Prostate gland (tissue), 2 donors: ENCODE measurements at places on chromosomes 4 and X. TPM values are rescaled to one million over a fixed set of nuclear protein-coding genes. Genes with fewer than 3 reads are reported as not detected.
A peak's percentile ranks its signal among the peaks of the same experiment; 100 is the strongest.

PFKFB1 gene
- 0.23 TPM for total RNA-seq

PPP4R3C gene
- not detected for total RNA-seq

TEX11 gene
- total RNA-seq = not detected

POF1B gene
- 4.6 TPM for total RNA-seq

GRCh38 chrX:57516491-57516890 is 75.3 kb upstream of the ZXDB start:
- DNase-seq = no peak
- no peaks in the 10 kb centered on the region for H3K36me3 ChIP-seq
- no peak overlapping the region for H3K4me3 ChIP-seq

DNA sequence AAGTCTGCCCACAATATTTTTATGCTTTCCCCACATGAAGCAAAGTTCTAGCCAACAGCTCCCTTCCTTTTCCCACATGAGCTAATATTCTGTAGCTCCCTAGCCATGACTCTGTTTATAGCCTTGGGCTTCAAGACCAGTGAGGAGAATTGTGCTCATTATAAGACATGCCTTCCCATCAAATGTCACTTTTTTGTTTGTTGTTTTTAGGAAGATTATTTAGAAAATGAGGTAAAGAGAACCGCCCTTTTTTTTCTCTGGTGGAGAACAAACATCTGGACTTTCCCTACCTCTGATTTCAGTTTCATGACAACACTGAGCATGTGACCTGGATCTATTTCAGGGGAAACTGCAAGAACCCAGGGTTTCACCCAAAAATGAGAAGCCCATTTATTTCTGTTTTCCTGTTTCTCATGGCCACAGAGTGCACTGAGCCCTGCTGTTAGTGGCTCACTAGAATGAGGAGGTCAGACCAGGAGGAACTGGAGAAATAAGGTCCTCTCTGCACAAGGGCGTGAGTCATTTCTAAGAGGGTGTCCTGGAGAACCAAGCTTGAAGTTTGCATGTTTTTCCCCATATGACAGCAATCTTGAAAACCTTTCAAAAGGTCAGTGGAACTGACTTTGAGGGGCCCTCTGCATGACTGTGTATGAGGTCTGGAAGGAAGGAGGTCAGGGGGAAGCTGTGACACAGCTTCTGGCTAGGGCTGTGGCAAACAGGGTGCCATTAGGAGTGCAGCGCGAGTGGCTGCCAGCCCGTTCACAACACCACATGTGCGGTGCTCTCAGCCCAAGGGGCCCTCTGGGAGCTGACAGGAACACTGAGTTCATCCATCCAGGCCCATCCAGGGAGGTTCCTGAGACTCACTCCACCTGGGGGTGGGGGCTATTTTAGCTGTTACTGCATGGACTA is 55.2 kb downstream of the CHST7 start:
- no peak for DNase-seq
- H3K36me3 ChIP-seq = no peaks in the 10 kb centered on the region

- no peaks in the 10 kb centered on the region for H3K36me3 ChIP-seq
- no peak overlapping the region for H3K4me3 ChIP-seq
- H3K27ac ChIP-seq = no peak overlapping the region
- H3K4me1 ChIP-seq = no peaks in the 10 kb centered on the region
- H3K27me3 ChIP-seq = no peaks in the 10 kb centered on the region
- no peak for DNase-seq
Observed at GRCh38 chr4:87895964-87896621, 63.3 kb downstream of the MEPE start.

GRCh38 chrX:115322375-115322774 is 32.9 kb downstream of the LUZP4 start:
- no peaks in the 10 kb centered on the region for H3K4me1 ChIP-seq
- no peak for DNase-seq
- H3K36me3 ChIP-seq = no peaks in the 10 kb centered on the region
- no peak overlapping the region for H3K4me3 ChIP-seq

- no peaks in the 10 kb centered on the region for H3K36me3 ChIP-seq
- H3K27me3 ChIP-seq = no peaks in the 10 kb centered on the region
- no peak overlapping the region for H3K27ac ChIP-seq
- H3K4me3 ChIP-seq = no peak overlapping the region
Observed at GRCh38 chr4:109183931-109184490, 118.4 kb downstream of the COL25A1 start.

DNA sequence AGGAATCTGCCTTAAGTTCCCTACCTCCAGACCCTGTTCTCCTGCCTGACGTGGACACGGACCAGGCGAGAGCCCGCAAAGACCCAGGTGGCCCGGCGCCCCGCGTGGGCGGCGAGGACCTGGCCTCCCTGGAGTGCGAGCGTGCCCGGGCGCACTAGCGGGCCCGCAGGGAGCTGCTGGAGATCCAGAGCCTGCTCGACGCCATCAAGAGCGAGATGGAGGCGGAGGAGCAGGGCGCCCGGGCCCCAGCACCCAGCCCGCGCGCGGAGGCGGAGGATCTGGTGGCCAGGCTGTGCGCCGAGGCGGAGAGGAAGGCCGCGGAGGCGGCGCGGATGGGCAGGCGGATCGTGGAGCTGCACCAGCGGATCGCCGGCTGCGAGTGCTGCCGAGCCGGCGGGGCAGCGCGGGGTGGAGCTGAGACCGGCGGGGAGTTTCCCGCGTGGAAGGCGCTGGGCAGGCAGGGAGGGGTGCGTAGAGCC is 18.2 kb downstream of the MRFAP1 start:
- no peaks in the 10 kb centered on the region for H3K4me1 ChIP-seq
- no peaks in the 10 kb centered on the region for H3K27me3 ChIP-seq
- no peak for DNase-seq

DNA sequence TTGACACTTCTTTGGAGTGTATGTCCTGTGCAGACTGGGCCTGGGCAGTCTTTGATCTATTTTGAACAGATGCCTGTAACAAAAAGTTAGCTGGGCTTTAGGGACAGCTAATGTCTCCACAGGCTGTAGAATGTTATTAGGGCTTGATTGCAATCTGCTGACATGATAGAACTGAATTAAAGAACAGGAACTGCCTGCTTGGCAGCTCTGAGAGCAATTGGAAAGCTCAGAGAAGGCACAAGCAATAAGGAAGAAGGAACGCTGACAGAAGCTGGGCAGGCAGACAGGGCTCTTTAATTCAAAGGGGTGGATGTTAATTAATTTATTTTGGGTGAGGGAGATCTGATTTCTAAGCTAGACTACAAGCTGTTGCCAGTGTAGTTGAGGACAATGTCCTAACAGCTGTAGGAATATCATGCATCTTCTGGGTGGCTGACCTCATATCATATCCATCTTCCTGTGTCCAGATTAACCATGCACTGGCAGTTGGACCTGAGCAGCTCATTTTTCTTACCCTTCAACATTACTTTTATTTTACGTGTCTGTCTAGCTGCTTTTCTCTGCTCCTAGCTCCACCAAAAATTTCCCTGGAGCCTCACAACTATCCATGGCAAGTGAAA is 20.7 kb upstream of the GRXCR1 start:
- DNase-seq = peak; percentile 75
- no peaks in the 10 kb centered on the region for H3K27me3 ChIP-seq
- H3K27ac ChIP-seq = no peak overlapping the region
- H3K4me3 ChIP-seq = no peak overlapping the region
- H3K36me3 ChIP-seq = no peaks in the 10 kb centered on the region
- H3K4me1 ChIP-seq = no peaks in the 10 kb centered on the region

- H3K4me1 ChIP-seq = no peaks in the 10 kb centered on the region
- no peaks in the 10 kb centered on the region for H3K27me3 ChIP-seq
- no peak overlapping the region for H3K27ac ChIP-seq
- no peak overlapping the region for H3K4me3 ChIP-seq
Observed at GRCh38 chr4:127586922-127587571, 45.7 kb upstream of the INTU start.

DNA sequence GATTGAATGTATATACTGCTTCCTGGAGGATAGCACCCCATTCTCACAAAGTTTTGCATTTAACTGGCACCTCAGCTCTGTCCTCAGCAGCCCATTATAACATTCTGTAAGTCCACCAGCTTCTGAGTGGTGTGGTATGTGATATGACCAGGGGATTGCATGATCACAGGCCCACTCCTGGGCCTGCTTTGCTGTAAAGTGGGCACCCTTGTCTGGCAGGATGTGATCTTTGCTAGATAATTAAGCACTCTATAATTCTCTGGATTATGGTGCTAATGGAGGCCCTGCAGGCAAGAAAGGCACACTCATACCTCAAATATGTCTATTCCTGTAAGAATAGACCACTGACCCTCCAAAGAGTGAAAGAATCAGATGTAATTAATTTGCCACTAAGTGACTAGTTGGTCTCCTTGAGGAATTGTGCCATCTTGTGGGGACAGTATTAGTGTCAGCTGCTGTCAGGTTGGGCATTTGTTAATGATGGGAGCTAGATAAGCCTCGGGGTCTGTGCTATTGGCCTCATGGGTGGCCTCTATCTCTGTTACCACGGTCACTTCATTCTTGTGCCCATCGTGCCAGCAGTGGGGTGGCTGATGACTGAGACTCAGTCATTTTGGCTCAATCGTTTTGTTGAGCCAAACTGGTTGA is 2.2 kb upstream of the CFI start:
- no peak overlapping the region for H3K4me3 ChIP-seq
- no peaks in the 10 kb centered on the region for H3K36me3 ChIP-seq
- peak; percentile 25 for DNase-seq
- no peaks in the 10 kb centered on the region for H3K4me1 ChIP-seq
